ENCODE measurements at places on chromosomes 6 and 20.

GRCh38 chr6:3541006-3541585 is 84.2 kb upstream of the SLC22A23 start:
- DNase-seq, result no peak

DNA sequence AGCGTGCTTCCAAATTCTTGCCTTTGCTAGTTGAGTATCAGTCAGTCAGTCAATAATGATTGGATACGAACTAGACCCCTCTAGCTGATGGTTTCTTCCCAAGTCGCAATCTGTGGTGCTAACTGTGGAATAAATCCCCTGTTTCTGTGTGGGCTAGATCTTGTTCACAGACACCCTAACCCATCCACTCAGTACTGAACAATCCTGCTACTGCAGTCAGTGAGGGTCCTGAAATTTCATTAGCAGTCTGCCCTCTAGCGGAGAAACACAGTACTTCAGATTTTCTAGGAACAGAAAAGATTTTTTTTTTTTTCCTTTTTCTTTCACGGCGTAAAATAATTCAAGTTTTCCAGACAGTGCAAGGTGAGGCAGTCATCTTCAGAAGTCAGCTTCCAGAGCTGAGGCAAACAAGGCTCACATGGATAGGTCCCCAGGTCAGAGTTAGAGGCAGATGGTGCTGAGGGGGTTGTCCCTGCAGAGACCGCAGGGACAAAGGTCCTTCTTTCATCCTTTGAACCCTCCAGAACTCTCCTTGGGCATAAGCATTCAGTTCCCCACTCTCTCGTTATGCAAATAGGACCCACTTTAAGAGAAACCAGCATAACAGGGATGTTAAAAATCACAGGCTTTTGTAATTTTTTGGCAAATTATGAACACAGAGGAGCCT is 119.6 kb downstream of the SCML4 start:
- DNase-seq, result no peak

DNA sequence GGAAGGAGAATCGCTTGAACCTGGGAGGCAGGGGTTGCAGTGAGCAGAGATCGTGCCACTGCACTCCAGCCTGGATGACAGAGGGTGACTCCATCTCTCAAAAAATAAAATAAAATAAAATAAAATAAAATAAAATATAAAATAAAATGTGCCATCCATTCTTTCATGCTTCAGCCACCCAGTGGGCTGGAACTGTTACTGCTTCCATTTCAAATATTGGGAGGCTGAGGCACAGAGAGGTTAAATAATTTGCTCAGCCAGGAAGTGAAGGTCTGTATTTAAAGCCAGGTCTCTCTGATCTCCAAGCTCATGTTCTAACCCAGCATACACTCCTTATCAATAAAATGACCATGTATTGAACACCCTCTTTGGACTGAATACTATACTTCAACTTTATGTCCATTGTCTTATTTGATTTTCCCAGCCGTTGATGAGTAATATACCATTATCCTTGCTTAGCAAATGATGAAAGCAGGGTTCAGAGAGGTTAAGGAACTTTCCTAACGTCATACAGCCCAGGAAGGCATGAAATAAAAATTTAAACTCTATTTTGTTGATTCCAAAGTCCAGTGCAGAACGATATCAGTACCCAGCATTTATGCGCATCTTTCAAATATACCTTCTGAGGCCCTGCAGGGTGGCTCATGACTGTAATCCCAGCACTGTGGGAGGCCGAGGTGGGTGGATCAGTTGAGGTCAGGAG is 25.8 kb upstream of the SLC9A8 start:
- no peak for DNase-seq

DNA sequence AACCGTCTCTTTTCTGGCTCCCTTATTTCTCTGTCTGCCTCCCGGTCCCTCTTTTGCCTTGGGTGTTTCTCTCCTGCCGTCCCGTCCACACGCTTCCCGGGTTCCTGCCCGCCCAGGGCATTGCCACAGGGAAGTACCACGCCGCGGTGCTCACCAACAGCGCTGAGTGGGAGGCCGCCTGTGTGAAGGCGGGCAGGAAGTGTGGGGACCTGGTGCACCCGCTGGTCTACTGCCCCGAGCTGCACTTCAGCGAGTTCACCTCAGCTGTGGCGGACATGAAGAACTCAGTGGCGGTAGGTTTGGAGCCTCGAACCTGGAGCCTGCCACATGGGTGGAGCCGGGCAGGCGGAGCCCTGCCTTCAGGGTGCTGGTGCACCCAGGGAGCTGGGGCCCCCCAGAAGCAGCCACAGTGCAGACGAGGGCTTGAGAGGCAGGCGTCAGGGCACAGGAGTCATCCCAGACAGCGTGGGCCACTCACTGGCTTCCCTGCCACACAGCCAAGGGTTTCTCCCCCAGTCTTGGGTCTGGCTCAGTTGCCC is 21.3 kb downstream of the NPEPL1 start:
- DNase-seq, result no peak

DNA sequence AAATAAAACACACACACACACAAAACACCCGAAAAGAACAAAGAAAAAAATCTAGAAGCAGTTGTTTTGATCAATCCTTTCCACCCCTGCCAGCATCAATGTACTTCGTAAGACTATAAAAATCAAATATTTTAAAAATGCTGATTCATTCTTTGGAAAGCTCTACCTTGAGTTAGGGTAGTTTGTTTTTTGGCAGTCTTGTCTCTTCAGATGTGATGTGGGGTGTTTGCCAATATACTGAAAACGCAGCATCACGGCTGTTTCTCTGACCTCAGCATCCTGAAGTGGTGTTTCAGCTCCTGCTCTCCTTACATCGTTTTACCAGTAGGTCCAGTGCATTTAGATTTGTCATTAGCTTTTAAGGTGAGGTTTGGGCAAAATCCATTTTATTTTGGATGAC is 526.0 kb downstream of the UTRN start:
- no peak for DNase-seq

DNA sequence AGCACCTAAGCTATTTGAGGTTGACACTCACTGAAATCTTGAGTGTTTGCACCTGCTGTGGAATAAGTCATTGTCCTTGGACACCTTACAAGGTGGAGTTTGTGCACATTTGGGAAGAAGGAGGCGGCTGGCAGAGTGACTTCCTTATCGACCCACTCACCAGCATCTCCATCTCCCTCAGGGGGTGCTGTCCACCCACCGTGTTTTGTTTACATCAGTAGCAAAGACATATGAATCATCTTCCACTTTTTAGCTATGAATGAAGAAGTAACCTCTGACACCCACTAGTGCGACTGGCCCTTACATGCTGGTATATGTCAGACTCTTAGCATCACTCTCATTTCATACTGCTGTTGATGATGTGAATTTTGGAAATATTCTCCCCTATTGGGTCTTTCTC is 119.5 kb upstream of the SGK1 start:
- no peak for DNase-seq

Data from left ventricle myocardium superior (tissue), 1 donor.